ENCODE measurements at places on chromosomes 5 and 9.

DNA sequence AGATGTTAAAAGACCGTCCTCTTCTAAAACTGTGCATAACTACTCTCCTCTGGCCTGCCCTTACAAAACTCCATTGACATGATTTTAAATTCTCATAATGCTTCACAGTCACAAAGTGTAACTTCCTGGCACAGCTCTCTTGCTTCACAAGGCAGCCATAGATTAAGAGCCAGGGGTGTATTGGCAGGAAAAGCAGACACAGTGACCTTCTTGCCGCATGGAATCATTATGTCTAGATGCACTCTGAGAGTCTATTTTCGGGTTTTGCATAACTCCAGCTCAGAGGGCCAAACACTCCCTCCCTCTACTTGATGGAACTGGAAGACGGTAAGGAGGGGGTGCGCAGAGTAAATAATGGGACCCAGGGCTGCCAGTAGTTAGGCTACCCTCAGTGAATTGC, 110.1 kb downstream of the MARCHF3 start:
- no peak for DNase-seq
- H3K36me3 ChIP-seq = no peaks in the 10 kb centered on the region
- no peak overlapping the region for H3K27ac ChIP-seq
- no peaks in the 10 kb centered on the region for H3K27me3 ChIP-seq
- peaks cover 29% of the 10 kb centered on the region for H3K4me1 ChIP-seq

GRCh38 chr5:142013734-142014521, 1.1 kb upstream of the GNPDA1 start:
- peaks cover 4% of the 10 kb centered on the region for H3K36me3 ChIP-seq
- peaks cover 13% of the 10 kb centered on the region for H3K4me1 ChIP-seq
- peak overlapping the region; percentile 81 for H3K4me3 ChIP-seq
- DNase-seq = no peak
- peak overlapping the region; percentile 97 for H3K27ac ChIP-seq

GRCh38 chr5:114317751-114318150, 44.1 kb upstream of the KCNN2 start:
- H3K27ac ChIP-seq = no peak overlapping the region
- no peaks in the 10 kb centered on the region for H3K36me3 ChIP-seq
- no peaks in the 10 kb centered on the region for H3K27me3 ChIP-seq
- no peak for DNase-seq

- peaks cover 22% of the 10 kb centered on the region for H3K36me3 ChIP-seq
- H3K27me3 ChIP-seq = no peaks in the 10 kb centered on the region
- peaks cover 22% of the 10 kb centered on the region for H3K4me1 ChIP-seq
- DNase-seq = no peak
- H3K4me3 ChIP-seq = no peak overlapping the region
- no peak overlapping the region for H3K27ac ChIP-seq
Observed at GRCh38 chr5:80238097-80238496, 17.8 kb downstream of the SERINC5 start.

- no peaks in the 10 kb centered on the region for H3K36me3 ChIP-seq
- peaks cover 9% of the 10 kb centered on the region for H3K27me3 ChIP-seq
- no peak for DNase-seq
- H3K27ac ChIP-seq = no peak overlapping the region
- H3K4me1 ChIP-seq = peaks cover 5% of the 10 kb centered on the region
- no peak overlapping the region for H3K4me3 ChIP-seq
Observed at GRCh38 chr5:171595801-171596231, 176.4 kb downstream of the FGF18 start.

DNA sequence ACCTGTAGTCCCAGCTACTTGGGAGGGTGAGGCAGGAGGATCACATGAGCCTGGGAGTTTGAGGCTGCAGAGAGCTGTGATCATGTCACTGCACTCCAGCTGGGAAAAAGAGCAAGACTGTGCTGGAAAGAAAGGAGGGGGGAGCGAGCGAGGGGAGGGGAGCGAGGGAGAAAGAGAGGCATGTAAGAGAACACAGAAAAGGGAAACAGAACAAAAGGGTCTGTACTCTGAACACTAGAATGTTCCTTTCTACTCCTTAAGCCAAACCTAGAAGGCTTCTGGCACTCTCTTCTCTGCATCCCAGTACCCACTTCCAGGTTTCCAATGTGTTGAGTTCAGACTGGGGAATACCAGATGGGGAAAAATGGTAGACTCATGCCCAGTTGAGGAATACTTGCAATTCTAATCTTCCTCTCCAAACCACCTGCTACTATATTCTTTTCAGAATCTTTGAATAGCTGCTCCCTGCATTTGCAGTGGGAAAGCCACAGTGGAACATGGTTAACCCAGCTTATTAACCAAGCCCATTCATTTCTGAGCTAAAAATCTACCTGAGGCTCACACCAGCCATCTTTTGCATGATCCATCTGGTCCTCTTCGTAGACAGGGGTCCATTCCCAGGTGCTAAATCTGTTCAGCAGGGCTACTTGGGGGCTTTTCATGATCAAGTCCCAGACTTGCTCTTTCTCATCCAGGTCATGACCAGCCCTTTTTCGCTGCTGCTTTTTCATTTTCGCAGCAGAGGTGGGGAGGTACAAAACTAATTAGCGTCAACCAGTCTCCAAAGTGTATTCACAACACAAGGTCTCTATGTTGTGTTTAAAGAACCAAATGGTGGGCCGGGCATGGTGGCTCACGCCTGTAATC, 34.9 kb downstream of the SEMA4D start:
- no peak overlapping the region for H3K4me3 ChIP-seq
- no peaks in the 10 kb centered on the region for H3K36me3 ChIP-seq
- no peaks in the 10 kb centered on the region for H3K27me3 ChIP-seq
- H3K4me1 ChIP-seq = no peaks in the 10 kb centered on the region
- no peak for DNase-seq

All from mesothelial cell of epicardium (in vitro differentiated cells).